ENCODE measurements at places on chromosomes 4 and X. TPM values are rescaled to one million over a fixed set of nuclear protein-coding genes. Genes with fewer than 3 reads are reported as not detected.
A peak's percentile ranks its signal among the peaks of the same experiment; 100 is the strongest.

GRCh38 chr4:148964456-148964855 lies 522.2 kb upstream of the NR3C2 start:
- no peak overlapping the region for H3K4me3 ChIP-seq
- DNase-seq = no peak
- no peaks in the 10 kb centered on the region for H3K27me3 ChIP-seq
- no peaks in the 10 kb centered on the region for H3K4me1 ChIP-seq
- H3K36me3 ChIP-seq = no peaks in the 10 kb centered on the region

The RNF128 gene
- total RNA-seq = not detected

- no peaks in the 10 kb centered on the region for H3K36me3 ChIP-seq
- DNase-seq = no peak
- H3K4me1 ChIP-seq = no peaks in the 10 kb centered on the region
- H3K4me3 ChIP-seq = no peak overlapping the region
- peaks cover 26% of the 10 kb centered on the region for H3K27me3 ChIP-seq
Measured at GRCh38 chrX:13452283-13452682, 117.1 kb upstream of the EGFL6 start.

The FGF13 gene
- total RNA-seq = not detected

- no peaks in the 10 kb centered on the region for H3K4me1 ChIP-seq
- H3K27me3 ChIP-seq = no peaks in the 10 kb centered on the region
- no peak for DNase-seq
- H3K36me3 ChIP-seq = no peaks in the 10 kb centered on the region
Measured at GRCh38 chr4:32145987-32146386, 1425.8 kb downstream of the PCDH7 start.

The SERTM2 gene
- total RNA-seq = 0.05 TPM

GRCh38 chr4:71221510-71222466 lies 117.0 kb upstream of the SLC4A4 start:
- peaks cover 3% of the 10 kb centered on the region for H3K36me3 ChIP-seq
- no peak overlapping the region for H3K4me3 ChIP-seq
- H3K27me3 ChIP-seq = no peaks in the 10 kb centered on the region
- DNase-seq = no peak

DNA sequence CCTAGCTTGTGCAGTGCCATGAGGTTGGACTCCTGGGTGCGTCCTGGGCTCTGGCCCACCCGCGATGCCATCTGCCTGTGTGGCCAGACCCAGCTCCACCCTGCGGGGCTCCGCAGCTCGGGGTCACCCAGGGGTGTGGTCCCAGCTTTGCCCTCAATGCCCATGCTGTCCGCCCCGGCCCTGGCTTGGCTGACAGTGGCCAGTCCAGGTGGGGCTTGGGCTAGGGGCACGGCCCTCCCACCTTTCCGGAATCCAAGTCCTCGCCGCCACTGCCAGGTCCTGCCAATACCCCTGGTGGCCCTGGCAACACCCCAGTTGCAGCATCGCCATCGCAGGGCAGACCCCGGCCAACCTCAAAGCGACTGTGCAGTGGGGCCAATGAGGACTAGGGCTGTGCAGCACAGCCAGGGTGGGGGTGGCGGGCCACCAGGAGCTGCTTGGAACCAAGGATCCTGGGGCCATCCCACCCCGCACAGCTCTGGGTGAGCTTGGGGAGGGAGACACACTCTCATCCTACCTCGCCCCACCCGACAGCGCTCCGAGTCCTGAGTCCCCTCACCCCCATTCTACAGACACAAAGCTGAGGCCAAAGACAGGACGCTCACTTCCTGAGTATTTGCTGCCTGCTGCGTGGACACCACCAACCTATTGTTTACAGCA lies 80.9 kb downstream of the ZNF718 start:
- no peak overlapping the region for H3K4me3 ChIP-seq
- H3K27me3 ChIP-seq = no peaks in the 10 kb centered on the region
- H3K27ac ChIP-seq = no peak overlapping the region
- no peaks in the 10 kb centered on the region for H3K4me1 ChIP-seq
- no peak for DNase-seq
- H3K36me3 ChIP-seq = peaks cover 16% of the 10 kb centered on the region

DNA sequence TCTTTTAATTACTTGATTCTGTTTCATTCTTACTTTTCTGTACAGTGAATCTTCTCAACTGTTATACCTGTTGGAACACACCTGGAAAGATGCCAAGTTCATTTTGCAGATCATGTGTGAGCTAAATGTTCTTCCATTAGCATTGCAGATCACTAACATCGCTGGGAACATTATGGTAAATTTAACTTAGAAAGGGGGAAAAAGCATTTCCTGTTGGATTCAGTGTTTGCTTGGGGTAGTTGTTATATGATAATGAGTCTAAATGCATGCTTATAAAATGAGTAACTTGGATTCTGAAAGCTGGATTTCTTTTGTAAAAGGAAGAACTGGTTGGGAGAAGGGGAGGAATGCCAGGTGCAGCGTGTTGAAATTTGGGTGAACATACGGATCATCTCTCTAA lies 47.6 kb downstream of the POLA1 start:
- H3K4me1 ChIP-seq = no peaks in the 10 kb centered on the region
- H3K27ac ChIP-seq = no peak overlapping the region
- H3K36me3 ChIP-seq = no peaks in the 10 kb centered on the region
- no peak overlapping the region for H3K4me3 ChIP-seq

DNA sequence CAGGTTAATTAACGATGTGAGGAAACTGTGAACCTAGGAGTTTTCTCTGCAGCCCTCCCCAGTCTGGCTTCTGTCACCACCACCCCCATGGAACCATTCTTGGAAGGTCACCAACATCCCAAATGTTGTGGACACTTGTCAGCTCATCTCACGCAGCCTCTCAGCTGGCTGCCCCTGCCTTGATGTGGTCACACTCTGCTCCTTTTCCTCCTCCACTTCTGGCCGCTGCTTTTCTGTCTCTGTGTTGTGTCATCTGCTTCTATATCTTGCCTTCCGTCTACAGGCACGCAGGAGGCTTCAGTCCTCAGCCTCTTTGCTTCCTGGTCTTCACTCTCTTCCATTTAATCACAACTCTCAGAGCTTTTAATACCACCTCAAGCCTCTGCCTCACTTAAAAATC lies 371.5 kb upstream of the SLIT2 start:
- no peaks in the 10 kb centered on the region for H3K27me3 ChIP-seq
- DNase-seq = no peak
- H3K27ac ChIP-seq = no peak overlapping the region
- no peaks in the 10 kb centered on the region for H3K4me1 ChIP-seq
- no peaks in the 10 kb centered on the region for H3K36me3 ChIP-seq

The EDA gene
- total RNA-seq = 4.3 TPM

- no peak for DNase-seq
- no peaks in the 10 kb centered on the region for H3K27me3 ChIP-seq
- peak overlapping the region; percentile 57 for H3K4me3 ChIP-seq
- no peak overlapping the region for H3K27ac ChIP-seq
- no peaks in the 10 kb centered on the region for H3K36me3 ChIP-seq
- H3K4me1 ChIP-seq = peaks cover 9% of the 10 kb centered on the region
Measured at GRCh38 chr4:59818656-59819055, 1381.5 kb upstream of the ADGRL3 start.

DNA sequence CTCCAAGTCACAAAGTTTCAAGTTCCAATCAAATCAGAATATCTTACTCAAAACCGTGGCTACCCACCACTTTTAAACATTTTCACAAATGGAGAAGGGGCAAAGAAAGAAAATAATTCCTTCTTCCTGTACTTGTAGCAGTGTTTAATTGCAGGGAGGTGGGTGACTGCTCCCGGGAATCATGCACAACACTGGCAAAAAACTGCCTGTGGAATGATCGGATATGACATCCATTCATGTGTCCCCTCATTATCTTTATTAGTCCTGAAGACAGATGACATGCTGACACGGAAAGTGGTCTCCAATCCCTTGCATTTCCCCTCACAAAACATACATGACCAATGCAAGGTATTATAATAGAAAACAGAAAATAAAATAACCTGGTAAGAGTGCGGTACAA lies 2.0 kb downstream of the TSPAN5 start:
- H3K4me3 ChIP-seq = peak overlapping the region; percentile 93
- peaks cover 3% of the 10 kb centered on the region for H3K36me3 ChIP-seq
- no peak for DNase-seq
- peaks cover 72% of the 10 kb centered on the region for H3K4me1 ChIP-seq

GRCh38 chr4:140028676-140029517 lies 125.1 kb downstream of the MAML3 start:
- H3K4me1 ChIP-seq = no peaks in the 10 kb centered on the region
- peaks cover 13% of the 10 kb centered on the region for H3K27me3 ChIP-seq
- H3K27ac ChIP-seq = no peak overlapping the region

The HEPH gene
- total RNA-seq = not detected

The LRAT gene
- total RNA-seq = not detected

All from activated T-cell treated with anti-CD3 and anti-CD28 coated beads, Interleukin-2, amount 50 U/mL, for 72 hours (primary cell).